ENCODE measurements at places on chromosomes 4 and X.
A peak's percentile ranks its signal among the peaks of the same experiment; 100 is the strongest.

- no peak for DNase-seq
Observed at GRCh38 chrX:47574076-47574546, 8.1 kb upstream of the TIMP1 start.

- DNase-seq: no peak
Observed at GRCh38 chr4:14254926-14255325, 627.4 kb upstream of the BOD1L1 start.

DNA sequence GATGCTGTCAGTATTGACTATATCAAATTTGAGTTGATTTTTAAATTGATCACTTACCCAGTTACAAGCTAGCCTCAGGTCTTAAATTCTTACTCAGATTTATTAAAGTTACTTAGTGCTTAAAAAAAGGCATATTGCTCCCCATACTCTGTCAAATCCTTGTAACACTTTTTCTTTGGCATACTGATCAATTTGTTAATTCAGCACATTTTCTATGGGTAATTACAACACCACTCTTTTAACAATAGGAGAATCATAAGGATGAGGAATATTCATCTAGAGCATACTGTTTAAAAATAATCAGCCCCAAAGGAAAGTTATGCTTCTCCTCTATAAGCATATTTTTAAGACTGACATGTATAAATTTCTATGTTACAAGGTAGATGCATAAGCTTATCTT lies 482.5 kb downstream of the PABPC4L start:
- no peak for DNase-seq

DNA sequence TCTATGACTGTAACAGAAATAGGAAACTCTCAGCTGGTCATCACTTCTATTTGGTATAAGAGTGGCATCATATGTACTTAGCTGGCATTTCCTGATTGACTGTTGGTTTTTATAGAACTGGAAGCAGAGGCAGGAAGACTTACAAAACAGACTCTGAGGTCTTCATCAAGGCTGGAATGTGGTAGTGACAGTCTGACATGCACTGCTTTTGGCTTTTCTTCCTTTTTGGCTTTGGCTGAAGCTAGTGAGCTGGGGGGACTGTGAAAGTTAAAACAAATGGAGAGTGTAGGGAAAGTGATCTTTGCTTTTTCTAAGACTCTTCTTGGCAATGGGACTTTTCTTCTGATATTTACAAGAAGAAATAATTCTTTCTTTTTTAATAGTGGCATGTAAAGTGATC lies 121.1 kb upstream of the SLC4A4 start:
- DNase-seq: no peak

- DNase-seq: no peak
Observed at GRCh38 chr4:54017974-54018373, 46.4 kb downstream of the CHIC2 start.

- no peak for DNase-seq
Observed at GRCh38 chr4:39320381-39321115, 45.6 kb downstream of the RFC1 start.

DNA sequence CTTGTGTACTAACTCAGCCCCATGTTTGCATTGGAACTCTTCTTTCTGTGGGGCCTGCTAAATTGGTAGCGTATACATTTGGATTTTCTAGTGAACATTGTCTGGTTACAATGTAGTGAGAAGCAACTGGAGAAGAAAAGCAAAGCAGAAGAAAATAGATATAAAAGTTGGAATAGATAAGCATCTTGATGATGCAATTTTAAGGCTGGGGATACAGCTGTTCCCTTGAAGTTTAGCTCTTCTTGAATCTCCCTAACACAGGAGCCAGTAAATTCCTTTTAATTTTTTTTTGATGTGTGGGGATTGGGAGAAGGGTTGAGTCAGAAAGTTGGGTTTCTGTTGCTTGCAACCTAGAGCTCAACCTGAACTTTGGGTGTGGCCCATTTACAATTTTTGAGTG lies 308.1 kb downstream of the STIM2 start:
- no peak for DNase-seq

- no peak for DNase-seq
Observed at GRCh38 chrX:109372291-109372690, 109.6 kb downstream of the GUCY2F start.

- DNase-seq: no peak
Observed at GRCh38 chr4:6160536-6160935, 39.8 kb downstream of the JAKMIP1 start.

DNA sequence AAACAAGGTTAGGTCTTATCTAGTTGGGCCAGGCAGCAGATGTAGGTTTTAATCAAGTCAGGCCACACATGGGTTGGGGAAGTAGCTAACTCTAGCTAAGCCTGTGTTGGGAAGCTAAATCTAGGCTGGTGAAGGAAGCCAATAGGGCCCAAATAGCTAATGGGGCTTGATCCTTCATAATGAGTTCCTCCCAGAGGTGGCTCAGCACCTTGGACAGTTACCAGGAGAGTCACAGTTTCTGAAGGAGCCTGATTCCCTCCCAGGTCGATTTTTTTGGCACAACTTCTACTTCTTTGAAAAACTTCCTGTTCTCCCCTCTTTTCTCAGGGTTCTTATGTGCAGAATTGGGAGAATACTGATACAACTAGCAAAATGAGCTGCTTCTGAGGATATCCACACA lies 242.5 kb upstream of the PRPS2 start:
- peak; percentile 47 for DNase-seq

GRCh38 chr4:3661989-3662388 lies 104.2 kb upstream of the ADRA2C start:
- no peak for DNase-seq

- DNase-seq: peak; percentile 33
Observed at GRCh38 chr4:115259642-115260041, 146.2 kb upstream of the NDST4 start.

DNA sequence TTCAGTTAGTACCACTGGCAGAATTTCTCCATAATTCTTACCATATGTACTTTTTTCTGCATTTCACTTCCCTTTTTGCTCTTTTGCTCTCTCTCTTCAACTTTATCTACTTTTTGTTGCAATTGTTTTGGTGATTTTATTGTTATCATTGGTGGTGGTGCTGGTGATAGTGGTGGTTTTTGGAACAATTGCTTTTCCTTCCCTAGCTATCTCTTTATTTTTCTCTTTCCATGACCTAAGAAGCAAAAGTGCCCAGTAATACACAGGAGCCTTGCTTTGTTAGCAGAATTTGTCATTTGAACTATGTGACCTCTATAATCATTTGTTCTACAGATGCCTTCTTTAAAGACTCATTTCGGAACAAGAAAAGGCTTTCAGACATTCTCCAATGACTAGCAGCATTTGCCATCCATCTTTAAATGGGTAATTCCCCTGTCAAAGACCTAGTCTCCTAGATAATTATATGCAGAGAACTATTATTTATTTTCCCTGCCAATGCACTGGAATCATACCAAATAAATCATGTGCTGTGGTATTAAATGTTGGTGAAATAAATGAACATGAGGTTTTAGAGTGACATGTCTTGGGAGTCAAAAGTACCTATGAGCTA lies 154.5 kb downstream of the GASK1B start:
- peak; percentile 78 for DNase-seq

DNA sequence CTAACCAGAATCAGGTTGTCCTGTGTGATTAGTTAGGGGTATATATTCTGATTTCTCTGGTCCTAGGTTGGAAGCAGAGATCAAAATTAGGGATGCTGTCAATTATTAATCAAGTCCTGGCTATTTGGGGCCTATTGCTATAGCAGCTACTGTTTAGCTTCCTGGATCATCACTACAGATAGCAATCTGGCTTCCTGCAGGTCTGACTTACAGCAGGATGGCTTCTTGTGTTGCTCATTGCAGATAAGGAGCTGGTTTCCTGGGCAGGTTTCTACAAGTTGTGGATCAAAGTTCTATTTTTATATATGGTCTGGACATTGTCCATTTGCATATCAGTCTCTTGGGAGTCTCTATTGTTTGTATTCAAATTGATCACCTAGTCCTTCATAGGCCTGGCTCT lies 57.7 kb upstream of the C4orf54 start:
- no peak for DNase-seq

DNA sequence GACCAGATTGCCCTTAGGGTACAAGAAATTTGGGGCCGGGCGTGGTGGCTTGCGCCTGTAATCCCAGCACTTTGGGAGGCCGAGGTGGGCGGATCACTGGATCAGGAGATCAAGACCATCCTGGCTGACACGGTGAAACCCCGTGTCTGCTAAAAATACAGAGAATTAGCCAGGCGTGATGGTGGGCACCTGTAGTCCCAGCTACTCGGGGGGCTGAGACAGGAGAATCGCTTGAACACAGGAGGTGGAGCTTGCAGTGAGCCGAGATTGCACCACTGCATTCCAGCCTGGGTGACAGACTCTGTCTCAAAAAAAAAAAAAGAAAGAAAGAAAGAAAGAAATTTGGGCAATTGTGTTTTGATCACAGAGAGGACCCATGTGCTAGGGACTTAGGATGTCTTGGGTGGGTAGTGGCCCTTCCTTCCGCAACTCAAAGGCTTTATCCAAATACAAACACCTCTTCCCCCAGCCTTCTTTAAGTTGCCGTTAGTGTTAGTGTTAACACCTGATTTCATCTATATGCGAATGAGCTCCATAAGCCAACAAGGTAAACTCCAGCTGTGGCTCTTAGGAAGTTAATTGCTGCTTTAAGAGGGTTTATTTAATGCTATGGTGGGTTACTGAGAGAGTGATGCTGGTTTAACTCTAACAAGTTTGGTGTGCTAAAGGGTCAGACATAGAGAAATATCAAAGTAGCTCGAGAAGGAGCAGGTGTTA lies 8.6 kb upstream of the CCDC110 start:
- no peak for DNase-seq

- DNase-seq: no peak
Observed at GRCh38 chr4:41327770-41328169, 71.0 kb downstream of the UCHL1 start.

DNA sequence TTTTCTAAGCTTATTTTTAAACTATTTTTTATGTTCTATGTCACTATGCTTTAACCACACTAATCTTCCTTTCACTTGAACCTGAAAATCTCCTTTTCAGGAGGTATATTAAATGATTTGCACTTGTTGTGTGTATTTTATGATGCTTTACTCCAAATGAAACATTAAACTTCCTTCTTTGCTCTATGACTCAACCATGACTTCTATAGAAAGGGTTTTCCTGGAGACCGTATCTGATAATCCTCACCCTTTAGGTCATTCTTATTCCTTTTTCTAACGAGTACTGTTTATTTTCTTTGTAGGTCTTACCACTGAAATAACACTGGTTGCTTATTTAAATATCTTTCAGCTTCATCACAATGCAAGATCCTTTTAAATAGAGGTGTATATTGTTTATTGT lies 1163.2 kb downstream of the PCDH18 start:
- DNase-seq: peak; percentile 73

GRCh38 chrX:108696690-108697089 lies 39.7 kb downstream of the IRS4 start:
- DNase-seq: no peak

DNA sequence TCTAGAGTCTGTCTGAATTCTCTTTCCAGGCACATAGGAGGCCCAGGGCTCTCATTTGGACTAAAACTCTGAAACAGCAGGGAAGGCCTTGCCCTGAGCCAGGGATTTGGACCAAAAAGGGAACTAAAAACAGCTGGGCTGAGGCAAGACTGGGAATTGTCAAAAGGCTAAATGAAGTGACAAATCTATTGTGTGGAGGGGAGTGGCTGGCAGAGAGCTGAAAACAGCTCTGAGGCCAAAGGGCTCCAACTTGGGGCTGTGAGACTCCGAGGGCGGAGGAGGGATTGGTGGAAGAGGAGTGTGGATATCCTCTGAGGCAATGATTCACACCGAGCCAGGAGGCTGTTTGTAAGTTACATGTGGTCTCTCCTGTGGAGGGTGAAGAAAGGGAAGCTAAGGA lies 63.2 kb downstream of the PHEX start:
- no peak for DNase-seq

DNA sequence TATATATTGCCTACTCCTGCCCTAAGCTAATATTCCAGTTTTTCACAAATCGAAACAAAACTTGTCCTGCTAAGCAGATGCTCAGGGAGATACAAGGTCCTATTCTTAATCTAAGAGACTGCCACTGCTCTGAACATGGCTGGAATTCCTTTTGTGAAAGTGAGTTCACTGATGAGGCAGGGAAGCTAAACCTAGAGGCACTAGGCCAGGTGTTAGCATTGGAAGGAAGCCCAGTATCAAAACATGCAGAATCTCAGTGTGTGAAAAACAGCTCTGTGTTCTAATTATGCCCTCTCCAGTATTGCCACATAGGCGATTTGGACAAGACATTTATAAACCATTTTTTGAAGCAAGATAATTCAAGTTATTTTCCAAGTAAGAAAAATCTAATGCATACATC lies 47.6 kb downstream of the ABCG2 start:
- DNase-seq: no peak

DNA sequence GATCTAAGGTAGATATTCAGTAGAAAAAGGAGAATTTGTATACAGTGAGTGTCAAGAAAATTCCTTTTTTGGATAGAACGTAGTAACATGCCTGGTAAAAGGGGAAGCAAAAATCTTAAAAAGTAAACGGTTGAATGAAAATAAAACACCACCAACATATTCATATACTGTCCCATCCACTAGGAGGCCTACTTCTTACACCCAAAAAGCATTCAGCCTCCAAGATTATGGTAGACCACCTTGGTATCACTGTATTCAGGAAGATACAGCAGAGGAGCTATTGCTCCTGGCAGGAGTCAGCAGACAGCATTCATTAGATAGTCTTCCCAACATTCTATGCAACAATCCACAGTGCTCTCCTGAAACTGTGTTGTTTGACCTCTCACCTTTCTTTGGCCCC lies 274.6 kb upstream of the MAGEB2 start:
- DNase-seq: no peak

GRCh38 chrX:15055146-15055930 lies 182.1 kb downstream of the MOSPD2 start:
- no peak for DNase-seq

DNA sequence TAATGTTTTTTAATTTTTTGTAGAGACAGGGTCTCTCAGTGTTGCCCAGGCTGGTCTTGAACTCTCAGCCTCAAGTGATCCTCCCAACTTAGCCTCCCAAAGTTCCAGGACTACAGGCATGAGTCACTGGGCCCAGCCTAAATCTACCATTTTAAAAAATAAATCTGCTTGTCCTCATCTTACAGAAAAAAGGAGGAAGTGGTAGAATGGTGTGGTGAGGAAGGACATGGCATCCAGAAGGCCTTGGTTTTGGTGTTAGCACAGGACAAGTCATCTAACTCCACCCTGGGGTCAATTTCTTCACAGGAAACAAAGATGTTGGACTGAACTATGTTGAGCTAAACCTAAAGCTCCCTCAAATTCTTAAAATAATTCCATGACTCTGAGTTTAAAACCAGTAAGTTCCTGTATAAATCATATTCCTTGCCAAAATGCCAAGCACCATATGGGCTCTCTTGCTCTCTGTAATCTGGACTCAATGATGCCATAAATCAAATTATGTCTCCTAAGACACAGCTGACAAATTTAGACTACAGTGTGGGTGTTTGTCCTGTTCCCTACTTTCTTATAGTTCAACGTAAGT lies 253.9 kb upstream of the NOCT start:
- peak; percentile 69 for DNase-seq

GRCh38 chrX:16592194-16592770 lies 57.7 kb upstream of the S100G start:
- DNase-seq: no peak

GRCh38 chrX:3216581-3217180 lies 129.8 kb downstream of the MXRA5 start:
- no peak for DNase-seq

All from OCI-M1 (cell line).